ENCODE measurements at places on chromosomes 16 and 17.

- DNase-seq: no peak
Measured at GRCh38 chr17:70295731-70296130, 126.4 kb downstream of the KCNJ2 start.

GRCh38 chr17:74027444-74027843 is 176.0 kb upstream of the RPL38 start:
- DNase-seq: no peak

DNA sequence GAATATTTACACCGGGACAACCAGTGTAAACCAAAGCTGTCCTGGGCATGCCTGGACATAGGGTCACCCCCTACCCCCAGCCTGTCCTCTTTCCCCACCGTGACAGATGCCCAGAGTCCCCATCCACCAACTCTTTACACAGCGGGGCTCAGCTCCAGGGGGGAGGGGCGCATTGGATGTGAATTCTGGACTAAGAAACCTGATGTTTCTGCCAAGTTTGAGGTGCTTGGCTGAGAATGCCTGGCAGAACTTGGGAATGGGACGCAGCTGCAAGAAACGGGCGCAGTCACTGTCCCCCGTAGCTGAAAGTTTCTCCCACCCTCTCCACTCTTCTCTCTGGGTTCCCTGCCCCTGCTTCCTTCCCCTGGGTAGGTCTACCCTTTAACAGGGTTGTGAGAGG is 68.0 kb upstream of the CDC42EP4 start:
- no peak for DNase-seq

GRCh38 chr17:47894498-47895346 is 1.3 kb upstream of the SP2 start:
- DNase-seq: no peak

GRCh38 chr17:8868529-8868951 is 1.1 kb upstream of the PIK3R6 start:
- DNase-seq: peak; percentile 68

DNA sequence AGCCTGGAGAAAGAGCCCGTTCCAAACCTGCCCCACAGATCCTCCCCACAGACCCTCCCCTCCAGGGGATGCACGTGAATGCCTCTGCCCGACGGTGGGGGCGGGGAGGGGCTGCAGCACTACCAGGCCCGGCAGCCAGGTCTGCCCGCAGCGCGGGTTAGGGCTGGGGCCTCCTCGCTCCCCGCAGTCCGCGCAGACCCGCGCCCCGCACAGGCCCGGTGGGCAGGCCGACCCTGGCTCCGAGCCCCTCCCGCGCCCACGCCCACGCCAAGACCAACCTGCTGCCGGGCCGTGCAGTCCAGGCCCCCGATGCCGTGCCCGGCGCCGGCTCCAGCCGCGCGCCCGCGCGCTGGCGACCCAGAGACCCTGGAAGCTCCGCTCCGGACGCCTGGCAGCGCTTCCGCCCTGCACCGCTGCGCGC is at the start of gene RPUSD1:
TSS of gene RPUSD1 (minus strand) at position 404 of the 421 bp plus-strand sequence. CDS start 644 bp downstream, outside the sequence.
- peak; percentile 18 for DNase-seq

DNA sequence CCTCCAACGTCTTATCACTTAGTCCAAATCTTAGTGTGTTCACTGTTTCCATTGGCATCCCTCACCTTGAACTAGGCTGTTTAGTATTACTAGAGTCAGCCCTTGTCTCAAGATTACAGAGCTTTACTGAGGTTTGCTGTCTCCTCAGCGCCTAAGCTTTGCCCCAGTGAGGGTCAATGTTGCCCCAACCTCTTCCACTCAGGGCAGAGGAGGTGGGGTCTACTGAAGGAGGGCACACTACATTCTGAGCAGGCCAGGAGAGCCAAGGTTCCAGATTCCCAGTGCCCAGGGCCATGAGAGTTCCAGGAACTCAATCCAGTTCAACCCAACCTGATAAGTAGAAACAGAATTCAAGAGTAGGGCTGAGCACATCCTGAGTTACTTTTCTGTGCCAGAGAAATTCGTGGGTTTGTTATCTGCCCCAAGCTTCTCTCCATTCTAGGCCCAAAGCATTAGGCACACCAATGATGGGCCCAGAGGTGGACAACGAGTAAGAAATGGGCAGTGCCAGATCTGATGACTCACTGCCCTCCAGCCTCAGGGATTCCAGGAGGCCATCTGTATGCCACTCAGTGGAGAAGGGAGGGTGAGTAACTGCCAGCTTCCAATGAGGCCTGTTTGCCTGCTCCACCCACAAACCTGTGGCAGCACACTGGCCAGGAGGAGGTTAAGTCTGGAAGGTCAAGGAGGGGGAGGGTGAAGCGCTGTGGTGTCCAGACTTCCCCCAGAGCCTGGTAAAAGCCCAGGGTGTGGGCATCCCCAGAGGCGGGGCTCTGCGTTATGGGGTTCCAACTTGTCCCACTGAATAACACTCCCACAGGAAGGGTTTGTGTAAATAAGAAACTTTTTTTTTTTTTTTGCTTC is 8.2 kb downstream of the TUBG2 start:
- no peak for DNase-seq

- DNase-seq: no peak
Measured at GRCh38 chr16:27985981-27986380, 77.5 kb downstream of the GSG1L start.

GRCh38 chr16:868846-869822 is 68.6 kb upstream of the GNG13 start:
- DNase-seq: no peak

DNA sequence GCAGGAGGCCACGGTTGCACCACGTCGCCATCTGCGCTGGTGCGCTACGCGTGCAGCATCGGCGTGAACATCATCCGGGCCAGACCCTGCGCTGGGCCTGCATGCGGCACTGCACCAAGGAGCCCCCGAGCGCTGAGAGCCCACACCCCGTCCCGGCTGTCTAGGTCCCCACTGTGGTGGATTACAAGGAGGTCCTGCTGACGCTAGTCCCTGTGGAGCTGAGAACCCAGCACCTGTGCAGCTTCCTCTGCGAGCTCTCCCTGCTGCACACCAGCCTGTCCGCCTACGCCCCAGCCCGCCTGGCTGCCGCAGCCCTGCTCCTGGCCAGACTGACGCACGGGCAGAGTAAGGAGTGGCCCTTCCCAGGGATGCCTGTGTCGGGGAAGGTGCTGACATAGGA is 10.8 kb upstream of the TEDC2 start:
- no peak for DNase-seq

GRCh38 chr17:60393840-60394723 is 2.1 kb upstream of the USP32 start:
- DNase-seq: no peak

DNA sequence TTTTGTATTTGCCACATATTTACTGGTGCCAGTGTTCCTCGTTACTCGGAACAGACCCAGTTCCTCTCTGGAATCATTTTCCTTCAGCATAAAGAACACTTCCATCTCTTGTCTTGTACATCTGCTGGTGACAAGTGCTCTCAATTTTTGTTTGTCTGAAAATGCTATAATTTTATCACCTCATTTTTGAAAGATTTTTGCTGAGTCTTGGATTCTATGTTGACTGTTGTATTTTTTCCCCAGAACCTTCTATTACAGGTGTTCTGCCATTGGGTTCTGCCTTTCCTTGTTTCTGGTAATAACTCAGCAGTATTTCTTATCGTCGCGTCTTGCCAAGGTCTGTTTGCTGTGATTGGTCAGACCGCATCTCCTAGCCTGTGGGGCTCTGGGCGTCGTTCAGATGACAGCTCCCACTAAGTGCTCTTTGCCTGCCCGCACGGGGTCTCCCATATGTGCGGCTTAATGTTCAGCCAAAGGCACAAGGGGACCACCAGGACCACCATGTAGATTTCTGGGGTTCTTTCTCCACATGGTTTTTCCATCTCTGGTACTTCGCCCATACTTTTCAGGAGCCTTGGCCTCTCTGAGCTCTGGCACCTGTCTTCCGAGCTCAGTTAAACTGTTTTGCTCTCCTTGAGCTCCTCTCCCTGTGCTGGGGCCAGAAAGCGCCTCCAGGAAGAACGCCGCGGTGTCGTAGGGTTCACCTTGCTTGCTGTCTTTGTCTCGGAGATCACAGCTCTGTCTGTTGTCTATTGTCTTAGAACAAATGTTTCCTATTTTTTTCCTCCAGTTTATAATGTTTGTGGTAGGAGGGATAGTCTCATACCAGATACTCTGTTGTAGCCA is 80.0 kb downstream of the METRNL start:
- DNase-seq: no peak

- no peak for DNase-seq
Measured at GRCh38 chr17:78166416-78166815, 2.0 kb upstream of the SYNGR2 start.
